ENCODE measurements at places on chromosomes 3 and 15. TPM values are rescaled to one million over a fixed set of nuclear protein-coding genes. Genes with fewer than 3 reads are reported as not detected.

ZNF620 gene
- total RNA-seq: 27.1 TPM

STARD5 gene
- total RNA-seq: 2.4 TPM

TAMM41 gene
- 24.3 TPM for total RNA-seq

DNA sequence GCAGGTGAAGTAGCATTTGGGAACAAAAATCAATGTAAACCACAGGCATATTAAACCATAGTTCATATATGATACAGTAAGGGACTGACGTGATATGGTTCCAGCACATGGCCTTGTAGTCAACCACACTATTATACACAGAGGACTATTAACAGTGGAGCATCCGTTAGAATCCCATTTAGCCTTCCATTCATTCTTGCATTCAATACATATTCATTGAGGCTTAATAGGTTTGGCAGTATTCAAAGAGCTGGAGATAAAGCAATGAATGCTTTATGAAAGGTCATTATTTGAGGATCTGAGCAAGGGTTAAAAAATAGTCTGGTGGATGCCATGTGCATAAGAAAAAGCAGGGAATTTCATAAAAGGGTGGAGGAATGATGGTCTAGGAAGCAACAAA is 89.1 kb downstream of the MME start:
- no peak for DNase-seq
- no peaks in the 10 kb centered on the region for H3K4me1 ChIP-seq
- H3K4me3 ChIP-seq: no peak overlapping the region
- H3K27me3 ChIP-seq: no peaks in the 10 kb centered on the region
- H3K27ac ChIP-seq: no peak overlapping the region

DNA sequence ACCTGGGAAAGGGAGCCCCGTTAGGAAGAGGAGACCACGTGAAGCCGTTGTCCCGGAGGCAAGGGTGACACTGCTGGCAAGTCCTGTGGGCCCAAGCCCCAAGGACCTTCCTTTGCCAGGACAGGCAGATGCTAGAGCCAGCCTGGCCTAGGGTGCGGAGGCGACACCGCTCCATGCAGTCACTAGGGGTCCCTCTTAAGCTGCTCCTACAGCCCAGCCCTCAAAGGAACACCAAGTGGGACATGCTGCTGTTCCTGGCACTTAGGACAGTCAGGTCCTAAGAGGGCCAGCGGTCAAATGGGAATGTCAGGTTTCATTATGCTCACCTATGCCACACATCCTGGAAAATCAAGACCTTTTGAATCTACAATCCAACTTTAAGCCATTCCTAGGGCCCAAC is 59.7 kb downstream of the RPN1 start:
- peak; percentile 88 for DNase-seq
- H3K27me3 ChIP-seq: no peaks in the 10 kb centered on the region
- H3K27ac ChIP-seq: no peak overlapping the region

DNA sequence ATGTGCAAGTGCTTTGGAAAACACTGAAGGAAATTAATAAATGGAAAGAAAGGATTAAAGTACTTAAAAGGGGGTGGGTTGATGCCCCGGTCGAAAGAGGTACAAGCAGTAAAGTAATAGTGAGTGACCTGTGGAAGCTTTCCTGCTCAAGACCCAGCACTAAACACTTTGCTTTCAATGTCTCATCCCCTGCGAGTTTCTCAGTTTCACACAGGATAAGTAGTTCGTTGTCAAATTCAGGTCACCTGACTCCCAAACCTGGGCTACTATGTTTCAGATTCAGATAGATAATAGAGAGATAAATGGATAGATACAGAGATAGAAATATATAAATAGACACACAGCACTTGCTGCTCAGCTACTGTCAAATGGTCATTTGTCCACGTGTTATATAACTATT is 19.6 kb downstream of the STAC start:
- no peak for DNase-seq
- no peaks in the 10 kb centered on the region for H3K4me1 ChIP-seq
- H3K4me3 ChIP-seq: no peak overlapping the region
- no peak overlapping the region for H3K27ac ChIP-seq
- H3K36me3 ChIP-seq: no peaks in the 10 kb centered on the region

GRCh38 chr3:197794115-197794514 is 3.1 kb downstream of the LRCH3 start:
- H3K36me3 ChIP-seq: no peaks in the 10 kb centered on the region
- H3K4me1 ChIP-seq: no peaks in the 10 kb centered on the region
- no peaks in the 10 kb centered on the region for H3K27me3 ChIP-seq

- no peak overlapping the region for H3K27ac ChIP-seq
- H3K36me3 ChIP-seq: no peaks in the 10 kb centered on the region
- H3K27me3 ChIP-seq: no peaks in the 10 kb centered on the region
- no peaks in the 10 kb centered on the region for H3K4me1 ChIP-seq
These were observed 116.4 kb downstream of the IL5RA start for GRCh38 chr3:2993736-2994135.

- DNase-seq: peak; percentile 90
- H3K36me3 ChIP-seq: peaks cover 7% of the 10 kb centered on the region
- no peaks in the 10 kb centered on the region for H3K4me1 ChIP-seq
- H3K27ac ChIP-seq: no peak within 1 kb of the TSS
- H3K4me3 ChIP-seq: peak within 1 kb of the TSS; percentile 99
These were observed at the start of gene NECTIN3 for GRCh38 chr3:111071257-111072030. NECTIN3 (plus strand) TSS chr3:111071816; CDS start chr3:111072018, 202 bp downstream.

DNA sequence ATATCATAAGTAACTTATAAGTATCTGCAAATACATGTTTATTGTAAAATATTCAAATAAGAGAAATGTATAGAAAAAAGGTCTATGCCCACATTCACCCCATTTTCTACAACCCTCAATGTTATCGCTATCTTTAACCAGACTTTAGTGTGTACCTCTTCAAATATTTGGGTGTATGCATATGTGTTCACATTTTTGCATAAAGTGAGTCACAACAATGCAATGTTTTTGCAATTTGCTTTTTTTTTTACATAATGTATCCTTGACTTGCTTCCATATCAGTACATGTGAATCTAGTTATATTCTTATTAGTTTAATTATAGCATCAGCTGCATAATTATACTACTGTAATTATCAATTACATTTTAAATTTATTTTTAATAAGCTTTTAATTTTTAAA is 117.3 kb upstream of the LYSMD4 start:
- no peaks in the 10 kb centered on the region for H3K4me1 ChIP-seq
- H3K27me3 ChIP-seq: no peaks in the 10 kb centered on the region
- no peak overlapping the region for H3K4me3 ChIP-seq
- no peak for DNase-seq
- no peaks in the 10 kb centered on the region for H3K36me3 ChIP-seq
